ENCODE measurements at places on chromosomes 7 and 10.
A peak's percentile ranks its signal among the peaks of the same experiment; 100 is the strongest.

DNA sequence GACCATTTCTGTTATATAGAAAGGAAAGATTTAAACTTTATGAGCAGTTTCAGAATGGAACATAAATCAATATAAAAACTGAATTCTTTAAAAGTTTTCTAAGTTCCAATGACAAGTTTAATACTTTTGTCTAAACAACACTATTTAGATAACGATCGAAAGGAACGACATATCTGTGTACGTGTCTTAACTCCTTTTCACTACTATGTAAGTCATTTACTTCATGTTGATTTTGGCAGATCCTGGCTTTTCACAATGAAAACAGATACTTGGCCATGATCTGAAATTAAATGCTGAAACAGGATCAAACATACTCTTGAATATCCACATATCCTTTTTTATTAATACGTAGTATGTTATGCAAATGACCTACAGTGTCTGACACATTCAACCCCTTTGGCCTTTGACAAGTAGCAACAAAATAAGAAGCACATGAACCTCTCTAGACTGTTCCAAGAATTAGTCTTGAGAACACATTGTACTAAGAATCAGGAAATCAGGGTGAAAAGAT lies 41.9 kb downstream of the RNLS start:
- DNase-seq, result no peak

- DNase-seq, result no peak
These were observed 80.7 kb downstream of the ITGB8 start for GRCh38 chr7:20411372-20411771.

GRCh38 chr7:36406156-36406555 lies 16.5 kb downstream of the ANLN start:
- no peak for DNase-seq

DNA sequence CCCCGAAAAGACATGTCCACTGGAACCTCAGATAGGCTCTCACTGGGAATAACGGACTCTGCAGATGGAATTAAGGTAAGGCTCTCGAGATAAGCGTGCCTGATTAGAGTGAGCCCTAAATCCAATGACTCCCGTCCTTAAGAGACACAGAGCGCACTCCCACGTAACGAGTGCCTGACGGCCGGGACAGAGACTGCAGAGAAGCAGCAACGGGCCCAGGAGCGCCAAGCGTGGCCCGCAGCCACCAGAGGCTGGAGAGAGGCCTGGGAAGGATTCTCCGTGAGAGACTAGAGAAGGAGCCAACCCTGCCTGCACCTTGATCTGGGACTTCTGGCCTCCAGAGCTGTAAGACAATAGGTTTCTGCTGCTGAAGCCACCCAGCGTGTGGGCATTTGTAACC lies 20.0 kb upstream of the TNRC18 start:
- no peak for DNase-seq

GRCh38 chr10:32459051-32459698 lies 13.2 kb downstream of the CCDC7 start:
- DNase-seq, result peak; percentile 31

DNA sequence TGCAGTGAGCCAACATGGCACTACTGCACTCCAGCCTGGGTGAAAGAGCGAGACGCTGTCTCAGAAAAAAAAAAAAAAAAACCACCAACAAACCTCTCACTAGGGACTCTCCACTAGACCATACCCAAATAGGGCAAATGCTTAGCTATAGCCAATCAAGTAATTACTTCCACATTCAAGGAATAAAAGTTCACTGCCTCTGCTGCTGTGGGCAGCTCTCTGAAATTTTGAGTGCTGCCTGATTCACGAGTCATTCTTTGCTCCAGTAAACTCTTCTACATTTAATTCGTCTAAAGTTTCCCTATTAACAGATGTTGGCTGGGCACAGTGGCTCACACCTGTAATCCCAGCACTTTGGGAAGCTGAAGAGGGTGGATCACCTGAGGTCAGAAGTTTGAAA lies 4.7 kb upstream of the NRBF2 start:
- no peak for DNase-seq

GRCh38 chr10:12434277-12434676 lies 84.9 kb downstream of the CAMK1D start:
- DNase-seq, result no peak

- DNase-seq, result no peak
These were observed 594.9 kb downstream of the LRMDA start for GRCh38 chr10:76026176-76026771.

DNA sequence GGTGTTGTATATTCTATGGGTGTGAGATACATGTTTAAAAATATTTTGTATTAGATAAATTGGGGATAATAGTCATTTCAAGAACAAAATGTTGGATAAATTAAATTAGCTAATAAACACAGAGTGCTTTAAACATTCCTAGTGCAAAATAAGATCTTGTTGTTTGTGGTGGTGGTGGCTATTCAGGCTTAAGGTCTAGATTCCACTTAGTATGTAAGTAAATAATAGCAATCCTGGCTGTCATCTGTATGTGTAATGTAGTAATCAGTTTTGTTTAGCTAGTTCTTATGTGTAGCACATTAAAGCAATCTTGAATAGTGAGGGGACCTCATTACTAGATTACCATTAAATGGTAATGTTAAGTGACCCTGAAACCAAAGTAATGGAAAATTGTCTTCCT lies 48.7 kb downstream of the KAT6B start:
- no peak for DNase-seq

- DNase-seq, result no peak
These were observed 46.9 kb downstream of the ZNF438 start for GRCh38 chr10:30984563-30985328.

- no peak for DNase-seq
These were observed 59.3 kb upstream of the LRRC4 start for GRCh38 chr7:128090492-128090891.

DNA sequence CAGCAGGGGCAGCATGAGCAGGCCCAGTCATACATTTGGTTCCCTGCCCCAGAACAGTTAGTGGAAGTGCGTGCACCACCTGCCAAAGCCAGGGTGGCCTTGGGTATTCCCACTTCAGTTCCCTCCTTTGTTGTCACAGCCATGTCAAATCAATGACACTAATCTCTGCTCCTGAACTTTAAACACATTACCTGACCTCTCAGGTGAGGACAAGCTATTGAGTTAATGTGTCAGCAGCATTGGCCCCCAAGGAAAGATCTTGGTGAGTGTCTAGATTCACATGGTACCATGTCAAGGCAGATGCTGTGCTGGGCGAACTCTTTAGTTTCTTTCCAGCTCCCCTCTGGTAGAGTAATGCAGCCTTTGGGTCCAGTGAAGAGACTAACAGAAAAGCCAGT lies 2.1 kb downstream of the CYP3A5 start:
- DNase-seq, result no peak

- no peak for DNase-seq
These were observed 55.1 kb upstream of the KDM7A start for GRCh38 chr7:140231771-140232491.

GRCh38 chr7:42960762-42961161 lies 28.6 kb downstream of the MRPL32 start:
- no peak for DNase-seq

- peak; percentile 3 for DNase-seq
These were observed 41.8 kb upstream of the LRRC18 start for GRCh38 chr10:48981310-48981907.

GRCh38 chr10:6406220-6407033 lies 173.6 kb downstream of the PRKCQ start:
- no peak for DNase-seq

DNA sequence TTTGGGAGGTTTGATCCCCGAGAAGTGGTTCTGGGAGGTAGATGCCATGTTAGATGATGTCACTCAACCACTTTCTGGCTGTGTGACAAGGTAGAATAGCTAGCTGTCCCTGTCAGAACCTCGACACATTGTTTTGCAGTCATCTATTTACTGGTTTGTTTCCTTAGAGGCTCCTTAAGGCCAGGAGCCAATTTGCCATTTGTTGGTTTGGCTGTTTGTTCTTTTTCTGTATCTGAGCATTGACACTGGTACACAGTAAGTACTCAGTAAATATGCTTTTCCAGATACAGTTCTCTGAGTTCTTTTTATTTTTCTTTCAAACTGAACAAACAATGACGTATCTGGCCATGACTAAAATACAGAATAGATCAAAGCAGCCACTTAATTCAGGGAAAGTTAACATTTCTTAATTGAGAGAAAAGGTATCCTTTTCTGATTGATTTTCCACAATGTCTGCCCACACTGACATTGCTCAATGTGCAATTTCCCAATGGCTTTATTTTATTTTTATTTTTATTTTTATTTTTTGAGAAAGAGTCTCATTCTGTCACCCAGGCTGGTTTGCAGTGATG lies 121.6 kb downstream of the SPAG6 start:
- no peak for DNase-seq

DNA sequence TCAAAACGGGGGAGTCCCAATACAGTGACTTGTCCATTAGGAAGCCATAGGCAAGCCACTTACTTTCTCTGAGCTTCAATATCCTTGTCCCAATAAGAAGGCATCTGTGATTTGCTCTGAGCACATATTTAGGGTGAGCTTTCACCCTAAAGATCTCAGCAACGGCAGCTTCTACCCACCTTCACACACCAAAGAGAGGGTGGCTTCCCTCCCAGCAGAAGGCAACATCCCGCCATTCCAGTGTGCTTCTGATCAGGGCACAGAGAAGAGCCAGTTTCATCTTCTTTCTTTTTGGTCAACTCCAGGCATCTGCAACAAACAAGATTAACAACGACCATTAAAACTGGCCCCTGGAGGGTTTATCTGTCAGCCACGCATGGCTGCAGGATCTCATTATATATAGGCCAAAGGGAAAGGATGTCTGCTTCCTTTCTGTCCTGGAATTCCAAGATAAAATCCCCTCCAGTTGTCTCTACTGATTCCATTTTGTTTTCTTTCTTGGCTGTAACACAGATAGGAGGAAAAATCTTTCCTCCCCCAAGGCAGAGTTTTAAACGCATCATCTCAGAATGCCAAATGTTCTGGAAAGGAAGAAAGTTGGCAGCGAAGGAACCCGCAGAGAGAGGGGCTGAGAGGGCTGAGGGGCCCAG lies 491 bp upstream of the SH2D4B start:
- DNase-seq, result no peak

GRCh38 chr10:53387562-53387961 lies 615.0 kb upstream of the MBL2 start:
- DNase-seq, result no peak

DNA sequence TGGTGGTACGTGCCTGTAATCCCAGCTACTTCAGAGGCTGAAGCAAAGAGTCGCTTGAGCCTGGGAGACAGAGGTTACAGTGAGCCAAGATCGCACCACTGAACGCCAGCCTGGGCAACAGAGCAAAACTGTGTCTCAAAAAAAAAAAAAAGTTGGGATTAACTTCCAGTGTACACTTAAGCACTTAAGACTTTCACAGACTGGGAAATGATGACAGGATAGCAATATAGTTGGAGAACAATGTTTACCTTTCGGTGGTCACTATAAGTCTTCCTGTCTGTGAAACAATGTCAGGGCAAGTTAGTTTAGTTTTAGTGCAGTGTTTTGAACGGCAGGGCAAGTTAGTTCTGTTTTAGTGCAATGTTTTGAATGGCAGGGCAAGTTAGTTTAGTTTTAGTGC lies 130.2 kb downstream of the TPST1 start:
- no peak for DNase-seq

- DNase-seq, result no peak
These were observed 179.4 kb downstream of the SEMA3E start for GRCh38 chr7:83469491-83469890.

DNA sequence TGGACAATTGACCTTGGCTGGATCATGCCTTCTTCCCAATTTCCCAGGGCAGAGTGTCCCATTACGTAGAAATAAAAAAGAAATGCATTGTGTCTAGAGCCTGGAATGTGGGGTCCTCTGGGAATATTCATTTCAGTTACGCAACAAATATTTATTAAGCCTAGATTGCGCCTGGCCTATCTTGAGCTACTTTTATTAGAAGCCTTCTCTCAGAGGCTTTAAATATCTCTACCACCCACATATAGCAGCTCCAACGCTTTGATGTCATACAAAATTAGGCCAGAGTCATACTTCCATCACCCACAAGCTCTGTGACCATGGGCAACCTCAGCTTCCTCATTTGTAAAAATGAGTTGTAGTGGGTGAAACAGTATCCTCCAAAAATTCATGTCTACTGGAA lies 24.9 kb upstream of the CARD11 start:
- DNase-seq, result no peak

DNA sequence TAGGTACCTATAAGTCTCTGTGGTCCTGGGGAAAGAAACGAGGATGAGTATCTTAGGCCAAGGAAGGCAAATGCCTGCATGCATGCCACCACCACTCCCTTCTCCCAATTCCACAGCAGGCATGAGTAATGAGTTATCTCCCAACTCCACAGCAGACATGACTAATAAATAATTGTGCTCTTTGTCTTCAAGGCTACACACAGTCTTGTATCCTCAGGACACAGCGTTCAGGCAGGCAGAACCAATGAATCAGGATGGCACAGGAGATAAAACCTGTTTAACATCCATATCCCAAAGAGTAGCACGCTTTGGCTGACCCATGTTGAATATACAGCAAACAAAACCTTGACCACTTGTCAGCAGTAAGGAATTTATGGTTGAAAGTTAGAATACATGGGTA lies 229.7 kb upstream of the NFE2L3 start:
- DNase-seq, result no peak

DNA sequence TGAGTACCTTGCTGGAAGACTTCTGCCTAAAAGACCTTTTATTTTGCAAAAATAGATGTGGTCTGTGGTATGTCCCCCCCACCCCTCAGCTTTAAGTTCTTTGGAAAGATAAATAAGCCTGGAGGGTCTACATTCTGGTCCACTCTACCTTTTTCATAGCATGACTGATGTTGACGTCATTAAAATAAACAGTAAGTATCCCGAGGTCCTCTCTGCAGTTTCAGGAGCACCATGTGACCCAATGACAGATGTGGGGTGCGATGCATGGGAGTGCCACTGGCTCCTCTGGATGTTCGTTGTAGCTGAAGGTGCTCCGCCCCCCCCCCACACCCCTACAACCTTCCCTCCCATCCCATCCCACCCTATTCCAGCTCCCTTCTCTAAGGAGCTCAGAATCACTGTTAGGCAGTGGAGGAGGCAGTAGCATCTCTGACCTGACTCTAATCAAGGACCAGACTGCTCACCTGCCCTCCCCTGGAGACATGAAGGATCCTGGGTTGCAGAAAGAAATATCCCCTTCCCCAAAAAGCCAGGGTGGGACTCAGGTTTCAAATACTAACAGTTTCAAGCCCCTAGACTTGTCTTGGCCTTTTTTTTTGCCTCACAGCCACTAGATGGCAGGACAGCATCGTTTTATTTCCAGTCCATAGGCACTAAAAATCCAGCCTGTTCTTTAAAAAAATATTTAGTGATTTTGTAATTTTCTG lies 25.1 kb downstream of the CASP7 start:
- no peak for DNase-seq

DNA sequence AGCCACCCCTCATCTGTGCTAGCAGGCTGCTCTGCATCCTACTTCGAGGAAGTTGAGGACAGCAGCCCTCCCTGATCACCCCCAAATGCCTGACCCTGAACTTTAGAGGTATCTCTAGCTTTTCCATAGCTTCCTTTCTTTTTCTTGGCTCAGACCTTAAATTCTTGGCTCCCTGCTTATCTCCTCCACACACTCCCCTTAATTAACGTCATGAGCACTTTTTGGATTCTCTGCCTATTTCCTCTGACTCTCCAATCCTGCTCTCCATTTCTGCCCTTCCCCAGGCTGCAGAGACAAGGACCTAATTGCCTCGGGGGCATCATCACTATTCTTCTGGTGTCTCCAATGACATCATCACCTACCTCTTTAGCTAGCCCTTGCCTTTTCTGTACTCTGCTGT lies 40.8 kb upstream of the SEC61G start:
- no peak for DNase-seq

- peak; percentile 51 for DNase-seq
These were observed 172.3 kb upstream of the ADO start for GRCh38 chr10:62632071-62632809.
